ENCODE measurements at places on chromosomes 16 and 17. TPM values are rescaled to one million over a fixed set of nuclear protein-coding genes. Genes with fewer than 3 reads are reported as not detected.

DNA sequence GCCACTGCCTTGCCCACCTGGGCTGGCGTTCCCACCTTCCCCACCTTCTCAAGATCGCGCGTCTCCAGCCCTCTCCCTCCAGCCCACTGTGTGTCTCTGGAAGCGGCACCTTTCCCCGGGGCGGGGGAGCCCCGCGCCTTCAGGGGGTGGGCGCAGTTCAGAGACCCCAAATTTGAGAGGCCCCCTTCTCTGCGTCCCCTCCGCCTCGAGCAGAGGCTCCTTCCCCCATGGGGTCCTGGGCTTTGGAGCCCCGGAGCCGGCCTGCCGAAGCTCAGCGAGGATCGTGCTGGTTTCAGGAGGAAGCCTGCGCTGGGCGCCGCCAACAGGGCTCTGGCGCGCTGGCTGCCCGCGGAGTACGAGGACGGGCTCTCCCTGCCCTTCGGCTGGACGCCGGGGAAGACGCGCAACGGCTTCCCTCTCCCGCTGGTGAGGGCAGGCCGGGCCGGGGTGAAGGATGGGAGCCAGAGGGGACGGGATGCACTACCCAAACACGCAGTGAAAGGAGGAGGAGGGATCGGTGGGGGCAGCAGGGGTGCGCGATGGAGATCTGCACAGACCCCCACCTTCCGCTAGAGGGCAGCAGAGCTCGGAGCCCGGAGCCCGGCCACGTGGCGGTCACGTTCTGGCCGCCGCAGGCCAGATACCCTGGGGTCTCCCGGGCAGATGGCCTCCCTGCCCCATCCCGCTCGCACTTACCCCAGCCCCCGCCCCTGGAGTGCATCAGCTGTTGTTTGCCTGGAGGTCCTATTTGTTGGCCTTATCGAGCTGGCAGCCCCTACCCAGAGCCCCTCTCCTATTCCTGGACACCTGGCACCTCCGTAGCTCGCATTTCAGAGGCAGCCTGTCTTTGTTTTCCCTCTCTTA is 11.1 kb downstream of the LPO start:
- no peak for DNase-seq

- DNase-seq = peak; percentile 92
Observed at GRCh38 chr17:45293413-45294211, 23.2 kb downstream of the MAP3K14 start.

DNA sequence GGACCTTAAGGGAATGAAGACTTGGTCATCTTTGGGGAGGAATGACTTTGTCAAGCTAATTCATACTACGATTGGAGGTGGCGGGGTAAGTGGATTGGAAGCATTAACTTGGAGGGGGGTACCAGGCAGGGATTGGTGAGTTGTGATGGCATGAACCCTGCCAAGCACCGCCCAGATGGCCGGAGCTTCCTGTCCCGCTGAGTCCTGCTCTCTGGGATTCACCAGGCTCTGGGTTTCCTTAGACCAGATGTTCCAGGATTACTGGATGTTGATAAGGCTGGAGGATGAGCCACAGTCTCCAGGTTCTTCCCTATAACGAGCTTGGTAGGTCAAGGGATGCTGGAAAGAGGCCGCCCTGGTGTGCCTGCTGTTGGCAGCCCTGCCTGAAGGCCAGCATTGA is 154.9 kb downstream of the SDK2 start:
- DNase-seq = no peak

DNA sequence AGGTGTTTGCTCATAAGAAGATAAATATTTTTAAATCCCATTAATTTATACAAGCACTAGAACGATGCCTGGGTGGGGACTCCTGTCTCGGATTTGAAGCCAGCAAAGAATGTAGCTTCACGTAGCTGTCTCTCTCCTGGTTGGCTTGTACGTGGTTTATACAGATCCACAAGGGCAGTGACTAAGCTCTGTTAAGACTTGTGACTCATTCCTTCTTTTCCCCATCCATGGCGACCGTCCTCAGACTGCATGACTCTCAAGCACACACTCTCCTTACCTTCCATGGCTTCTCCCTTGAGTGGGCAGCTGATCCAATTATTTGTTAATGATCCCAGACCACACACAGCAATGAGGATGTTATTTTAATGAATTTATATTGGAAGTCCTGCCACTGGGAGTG is 679.7 kb upstream of the SOX9 start:
- no peak for DNase-seq

GRCh38 chr17:80270836-80271235 is 10.2 kb downstream of the RNF213 start:
- no peak for DNase-seq

DNA sequence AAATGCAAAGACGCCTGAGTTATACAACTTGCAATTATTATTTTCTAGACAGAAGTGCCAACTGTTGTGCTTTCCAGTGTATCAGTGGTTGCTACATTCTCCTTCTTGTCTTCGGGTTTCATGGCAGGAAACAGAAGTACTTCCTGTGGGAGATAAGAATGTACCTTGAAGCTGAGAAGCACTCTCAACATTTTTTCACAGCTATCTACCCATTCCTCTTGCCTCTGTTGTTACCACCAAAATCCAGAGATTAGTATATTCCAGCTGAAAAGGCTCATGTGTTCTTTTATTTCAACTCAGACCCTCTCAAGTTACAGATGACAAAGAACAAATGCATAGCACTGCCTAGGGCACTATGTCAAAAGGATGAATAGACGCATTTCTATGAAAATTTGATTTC is 4.8 kb upstream of the ADAT1 start:
- no peak for DNase-seq

DNA sequence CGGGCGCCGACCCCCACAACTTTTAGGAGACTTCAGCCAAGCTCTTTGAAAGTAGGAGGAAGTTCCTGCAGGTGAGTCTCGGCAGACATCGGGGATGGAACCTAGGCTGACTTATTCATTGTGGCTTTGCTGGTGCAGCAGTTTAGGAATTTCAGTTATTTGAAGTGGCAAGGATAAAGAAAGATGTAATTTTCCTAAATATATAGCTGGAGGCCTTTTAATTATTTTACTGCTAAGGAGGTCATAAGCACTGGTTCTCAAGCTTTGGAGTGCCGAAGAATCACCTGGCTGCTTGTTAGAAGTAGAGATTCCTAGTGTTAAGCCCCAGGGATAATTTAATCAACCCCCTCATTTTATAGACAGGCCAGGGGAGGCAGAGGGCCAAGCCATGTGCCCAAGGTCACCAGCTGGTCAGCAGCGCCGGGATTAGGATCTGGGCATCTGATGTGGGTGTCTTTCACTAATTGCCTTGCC is 28.9 kb upstream of the BCAR1 start:
- no peak for DNase-seq

DNA sequence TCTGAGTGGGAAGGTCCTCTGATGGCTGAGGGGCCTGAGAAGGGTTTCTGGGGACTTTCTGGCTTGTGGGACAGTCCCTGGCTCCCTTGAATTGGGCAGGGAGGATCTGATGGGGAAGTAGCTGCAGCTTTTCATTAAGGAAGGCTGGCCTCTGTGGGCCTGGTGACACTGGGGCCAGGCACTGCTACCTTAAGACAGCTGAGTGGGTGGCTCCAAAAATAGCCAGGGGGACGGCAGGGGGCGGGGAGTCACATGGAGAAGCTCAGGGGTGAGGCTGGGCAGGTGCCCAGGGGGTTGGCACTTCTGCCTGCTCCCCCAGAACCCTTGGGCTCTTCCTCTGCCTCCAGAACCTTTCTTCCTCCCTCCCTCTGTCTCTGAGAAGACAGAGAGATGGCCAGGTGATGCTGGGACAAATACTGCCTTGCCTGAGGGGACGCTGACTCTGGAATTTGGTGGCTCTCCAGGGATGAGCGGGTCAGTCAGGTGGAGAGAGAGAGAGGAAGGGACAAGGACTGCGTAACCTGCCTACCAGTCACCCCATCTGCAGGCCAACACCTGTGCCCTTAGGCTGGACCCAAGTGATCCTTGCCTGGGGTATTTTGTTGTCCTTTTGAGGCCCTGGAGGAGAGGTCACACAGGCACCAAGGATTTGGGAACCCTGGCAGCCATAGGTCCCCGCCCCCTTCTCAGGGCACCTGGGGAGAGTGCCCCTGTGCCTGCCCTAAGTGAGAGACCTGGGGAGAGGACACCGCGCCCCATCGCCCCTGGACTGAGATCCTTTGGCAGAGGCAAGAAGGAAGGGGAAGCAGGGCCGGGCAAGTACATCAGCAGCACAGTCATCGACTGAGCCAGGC is 1.7 kb upstream of the SGCA start:
- DNase-seq = no peak

GRCh38 chr17:77728474-77728795 is 230.1 kb upstream of the TNRC6C start:
- peak; percentile 65 for DNase-seq

GRCh38 chr17:75933808-75934207 is 7.0 kb downstream of the FBF1 start:
- DNase-seq = no peak

DNA sequence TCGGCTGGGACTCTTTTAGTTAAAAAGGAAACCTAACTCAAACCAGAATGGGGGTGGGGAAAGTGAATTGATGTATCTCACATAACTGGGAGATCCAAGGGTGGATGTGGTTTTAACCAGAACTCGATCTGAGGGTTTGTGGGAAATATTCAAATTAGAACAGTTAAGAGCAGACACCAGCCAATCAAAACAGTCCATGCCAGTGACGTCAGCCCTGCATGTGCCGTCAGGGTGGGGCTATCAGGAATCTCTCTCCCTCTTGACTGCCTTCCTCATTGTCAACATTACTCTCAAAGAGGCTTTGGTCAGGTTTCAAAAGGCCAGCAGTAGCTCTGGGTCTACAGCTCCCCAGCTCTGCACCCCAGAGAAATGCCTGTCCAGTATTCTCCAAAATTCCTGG is 94.2 kb upstream of the HSBP1 start:
- no peak for DNase-seq

The ERAL1 gene
- 26.3 TPM for total RNA-seq

The MMP25 gene
- total RNA-seq = 21.6 TPM

The LRRC75A gene
- 3.1 TPM for total RNA-seq

The SLC13A2 gene
- total RNA-seq = 0.10 TPM

The BRIP1 gene
- total RNA-seq = 0.45 TPM

The GNGT2 gene
- total RNA-seq = 1.5 TPM
